Endothelial cell (in vitro differentiated cells): ENCODE measurements at places on chromosomes 1 and 21. TPM values are rescaled to one million over a fixed set of nuclear protein-coding genes. Genes with fewer than 3 reads are reported as not detected.

CLCA4 gene
- not detected for total RNA-seq

IGSF3 gene
- 29.4 TPM for total RNA-seq

- no peaks in the 10 kb centered on the region for H3K27me3 ChIP-seq
- H3K4me3 ChIP-seq, result no peak overlapping the region
- no peak for DNase-seq
- no peaks in the 10 kb centered on the region for H3K36me3 ChIP-seq
Measured at GRCh38 chr1:170617591-170618330, 46.2 kb upstream of the PRRX1 start.

- peak overlapping the region; percentile 75 for H3K27ac ChIP-seq
- H3K4me3 ChIP-seq, result no peak overlapping the region
- no peak for DNase-seq
- H3K27me3 ChIP-seq, result peaks cover 12% of the 10 kb centered on the region
- peaks cover 4% of the 10 kb centered on the region for H3K36me3 ChIP-seq
Measured at GRCh38 chr1:246569248-246570238, 3.3 kb downstream of the CNST start.

CAPZA1 gene
- 137 TPM for total RNA-seq

GRCh38 chr21:42022906-42023305 lies 12.7 kb upstream of the ZBTB21 start:
- H3K27ac ChIP-seq, result no peak overlapping the region
- peaks cover 5% of the 10 kb centered on the region for H3K36me3 ChIP-seq

- no peak overlapping the region for H3K27ac ChIP-seq
- no peaks in the 10 kb centered on the region for H3K36me3 ChIP-seq
- H3K4me1 ChIP-seq, result peaks cover 3% of the 10 kb centered on the region
- no peak overlapping the region for H3K4me3 ChIP-seq
- DNase-seq, result no peak
Measured at GRCh38 chr1:58190267-58190988, 356.1 kb downstream of the OMA1 start.

DNA sequence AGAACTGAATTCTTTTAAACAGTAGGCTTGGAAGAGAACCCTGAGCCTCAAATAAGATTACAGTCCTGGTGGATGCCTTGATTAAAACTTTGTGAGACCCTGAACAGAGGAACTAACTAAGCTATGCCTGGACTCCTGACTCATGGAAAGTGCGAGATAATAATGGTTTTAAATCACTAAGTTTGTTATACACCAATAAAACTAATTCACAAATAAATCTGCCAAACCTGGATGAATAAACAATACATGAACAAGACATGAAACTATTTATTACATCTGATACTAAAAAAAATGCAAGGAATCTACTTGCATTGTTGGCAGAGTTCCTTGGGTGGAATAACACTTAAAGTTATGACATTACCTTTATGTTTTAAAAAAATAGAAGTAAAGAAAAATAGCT lies 118.4 kb downstream of the PIGK start:
- no peak overlapping the region for H3K27ac ChIP-seq
- DNase-seq, result no peak
- H3K4me1 ChIP-seq, result no peaks in the 10 kb centered on the region
- H3K4me3 ChIP-seq, result no peak overlapping the region
- H3K36me3 ChIP-seq, result no peaks in the 10 kb centered on the region

- no peak overlapping the region for H3K27ac ChIP-seq
- no peak overlapping the region for H3K4me3 ChIP-seq
- no peaks in the 10 kb centered on the region for H3K36me3 ChIP-seq
- DNase-seq, result peak; percentile 63
- H3K27me3 ChIP-seq, result no peaks in the 10 kb centered on the region
- no peaks in the 10 kb centered on the region for H3K4me1 ChIP-seq
Measured at GRCh38 chr1:93056214-93056613, 22.9 kb upstream of the MTF2 start.

METTL13 gene
- total RNA-seq, result 22.1 TPM

TACSTD2 gene
- total RNA-seq, result 0.10 TPM

- peaks cover 21% of the 10 kb centered on the region for H3K4me1 ChIP-seq
- H3K27me3 ChIP-seq, result peaks cover 2% of the 10 kb centered on the region
Measured at GRCh38 chr1:22824466-22824865, 113.8 kb downstream of the EPHB2 start.

GRCh38 chr1:226063224-226063976 lies 884 bp downstream of the H3-3A start:
- peaks cover 17% of the 10 kb centered on the region for H3K27me3 ChIP-seq
- peaks cover 38% of the 10 kb centered on the region for H3K4me1 ChIP-seq
- H3K4me3 ChIP-seq, result peak overlapping the region; percentile 100
- peak; percentile 46 for DNase-seq
- peak overlapping the region; percentile 99 for H3K27ac ChIP-seq

- H3K4me1 ChIP-seq, result no peaks in the 10 kb centered on the region
- H3K4me3 ChIP-seq, result no peak overlapping the region
- peaks cover 7% of the 10 kb centered on the region for H3K27me3 ChIP-seq
- no peak for DNase-seq
Measured at GRCh38 chr1:6435547-6435946, 11.0 kb downstream of the ESPN start.

TMEM82 gene
- not detected for total RNA-seq

- no peaks in the 10 kb centered on the region for H3K4me1 ChIP-seq
- H3K27ac ChIP-seq, result no peak overlapping the region
- no peaks in the 10 kb centered on the region for H3K36me3 ChIP-seq
- H3K4me3 ChIP-seq, result no peak overlapping the region
- DNase-seq, result no peak
Measured at GRCh38 chr1:58033311-58033710, 513.2 kb downstream of the OMA1 start.

- DNase-seq, result no peak
- H3K27ac ChIP-seq, result no peak overlapping the region
Measured at GRCh38 chr1:68331117-68331865, 99.0 kb upstream of the WLS start.

DNA sequence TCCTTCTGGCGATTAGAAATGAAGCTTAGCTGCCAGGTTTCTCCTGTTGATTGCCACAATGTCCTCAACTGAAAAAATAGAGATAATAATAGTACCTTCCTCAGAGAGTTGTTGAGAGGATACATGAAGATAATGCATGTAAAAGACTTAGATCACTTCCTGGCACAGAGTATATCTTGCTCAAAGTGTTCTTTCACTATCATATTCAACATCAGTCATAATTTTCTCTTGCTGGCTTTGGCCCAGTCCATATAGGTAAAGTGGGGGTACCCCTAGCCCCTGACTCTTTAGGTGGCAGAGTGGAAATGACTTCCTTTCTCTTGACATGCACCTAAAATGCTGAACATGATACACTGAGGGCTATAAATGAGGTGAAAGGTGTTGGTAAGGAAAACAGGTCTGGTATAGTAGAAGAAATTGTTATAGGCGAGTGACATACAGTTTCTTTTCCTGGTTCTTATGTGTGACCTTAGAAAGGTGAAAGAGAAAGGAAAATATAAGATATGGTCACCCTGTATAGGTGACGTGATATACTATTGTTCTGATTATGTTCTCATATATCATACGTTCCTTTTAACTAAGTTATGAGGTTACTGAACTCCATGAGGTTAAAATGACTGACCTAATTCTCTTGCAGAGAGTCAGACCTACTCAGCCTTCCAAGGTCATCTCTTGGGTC lies 209.9 kb upstream of the DEPDC1 start:
- no peak overlapping the region for H3K27ac ChIP-seq
- H3K4me1 ChIP-seq, result no peaks in the 10 kb centered on the region
- peaks cover 1% of the 10 kb centered on the region for H3K27me3 ChIP-seq
- no peak for DNase-seq
- H3K36me3 ChIP-seq, result no peaks in the 10 kb centered on the region

SH2D1B gene
- not detected for total RNA-seq

SDCCAG8 gene
- total RNA-seq, result 41.9 TPM

DNA sequence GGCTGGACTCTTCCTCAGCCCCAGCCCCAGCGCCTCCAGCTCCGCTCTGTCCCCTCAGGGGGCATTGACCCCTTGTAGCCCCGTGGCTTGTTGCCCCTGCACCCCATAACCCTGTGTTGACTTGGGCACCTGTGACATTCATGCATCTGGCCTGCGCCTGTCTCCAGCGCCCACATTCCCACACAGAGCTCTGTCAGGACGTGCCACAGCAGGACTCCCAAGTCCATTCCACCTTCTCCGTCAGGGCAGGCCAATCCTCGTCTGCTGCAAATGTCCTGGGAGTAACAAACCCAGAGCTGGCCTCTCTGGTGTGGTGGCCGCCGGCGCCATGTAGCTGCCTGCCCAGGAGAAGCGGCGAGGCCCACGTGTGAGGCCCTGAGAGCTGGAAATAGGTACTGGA lies 60.6 kb downstream of the AGPAT3 start:
- H3K4me3 ChIP-seq, result no peak overlapping the region
- no peak overlapping the region for H3K27ac ChIP-seq
- H3K36me3 ChIP-seq, result peaks cover 3% of the 10 kb centered on the region
- no peak for DNase-seq

GRCh38 chr1:85427849-85428248 lies 37.1 kb downstream of the DDAH1 start:
- peaks cover 2% of the 10 kb centered on the region for H3K4me1 ChIP-seq
- no peak overlapping the region for H3K4me3 ChIP-seq
- no peak overlapping the region for H3K27ac ChIP-seq
- DNase-seq, result no peak
- H3K27me3 ChIP-seq, result peaks cover 4% of the 10 kb centered on the region

DNA sequence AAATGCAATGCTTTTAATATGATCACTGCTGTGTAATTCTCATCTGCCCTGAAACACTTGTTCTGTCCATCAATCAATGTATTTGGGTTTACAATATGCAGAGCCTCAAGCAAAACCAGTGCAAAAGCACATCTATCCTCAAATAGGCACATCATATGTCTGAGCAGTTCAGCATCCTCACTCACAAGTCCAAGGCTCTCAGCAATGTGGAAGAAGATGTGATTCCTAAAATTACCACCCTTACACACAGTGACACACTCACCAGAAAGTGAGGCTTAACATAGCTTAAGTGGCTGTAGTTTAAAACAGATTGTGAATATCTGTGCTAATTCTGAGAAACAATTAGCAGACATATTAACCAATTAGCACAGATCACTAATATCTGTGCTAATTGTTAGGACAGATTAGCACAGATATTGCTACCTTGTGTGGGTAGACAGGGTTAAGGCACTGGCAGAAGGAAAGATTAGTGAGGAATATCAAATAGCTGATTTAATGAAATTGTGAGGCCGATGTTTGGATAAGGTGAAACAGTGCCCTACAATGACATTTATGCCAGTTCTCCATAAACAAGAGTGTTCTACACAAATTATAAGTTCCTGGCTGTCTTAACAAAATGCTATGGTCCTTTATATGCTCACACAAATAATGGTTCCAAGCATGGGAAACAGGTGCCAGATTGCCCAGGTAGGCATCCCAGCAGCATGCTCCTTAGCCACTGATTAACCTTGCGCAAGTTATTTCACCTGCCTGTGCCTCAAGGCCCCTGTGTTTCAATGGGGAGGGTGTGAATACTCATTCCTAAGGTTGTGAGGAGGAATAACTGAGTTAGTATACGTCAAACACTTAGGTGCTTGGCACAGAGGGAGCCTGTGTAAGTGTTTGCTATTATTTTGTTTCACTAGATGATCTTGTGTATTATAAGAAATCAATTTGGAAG lies 41.7 kb downstream of the MRPL39 start:
- no peak overlapping the region for H3K4me3 ChIP-seq
- no peak for DNase-seq
- peaks cover 17% of the 10 kb centered on the region for H3K4me1 ChIP-seq

GRCh38 chr21:29658177-29658933 lies 281.4 kb downstream of the GRIK1 start:
- H3K4me1 ChIP-seq, result peaks cover 8% of the 10 kb centered on the region
- H3K27ac ChIP-seq, result no peak overlapping the region
- peaks cover 3% of the 10 kb centered on the region for H3K36me3 ChIP-seq
- DNase-seq, result no peak

- no peak overlapping the region for H3K27ac ChIP-seq
- no peaks in the 10 kb centered on the region for H3K36me3 ChIP-seq
- no peak for DNase-seq
- no peak overlapping the region for H3K4me3 ChIP-seq
- H3K27me3 ChIP-seq, result peaks cover 6% of the 10 kb centered on the region
Measured at GRCh38 chr1:53431805-53432565, 27.2 kb upstream of the DMRTB1 start.

AADACL3 gene
- not detected for total RNA-seq

DNA sequence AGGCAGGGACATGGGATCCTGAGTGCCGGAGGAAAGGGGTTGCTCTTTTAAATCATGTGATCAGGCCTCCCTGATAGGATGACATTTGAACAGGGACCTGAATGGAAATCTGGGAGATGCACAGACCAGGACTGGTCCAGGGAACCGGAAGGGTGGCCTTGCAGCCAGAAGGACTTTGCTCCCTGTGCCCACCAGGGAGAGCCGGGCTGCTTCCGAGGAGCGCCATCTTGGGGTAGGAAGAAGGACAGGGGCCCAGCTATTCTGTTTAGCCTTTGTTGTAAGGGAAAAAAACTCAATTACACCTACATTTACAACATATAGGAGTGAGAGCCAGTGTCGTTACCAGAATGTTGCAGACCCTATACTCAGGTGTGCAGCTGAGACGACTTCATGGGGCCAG lies 5.5 kb downstream of the KLHDC7A start:
- H3K27ac ChIP-seq, result no peak overlapping the region
- no peaks in the 10 kb centered on the region for H3K4me1 ChIP-seq
- H3K4me3 ChIP-seq, result no peak overlapping the region
- H3K27me3 ChIP-seq, result peaks cover 1% of the 10 kb centered on the region
- DNase-seq, result peak; percentile 25
- no peaks in the 10 kb centered on the region for H3K36me3 ChIP-seq

GRCh38 chr21:20329636-20330035 lies 668.6 kb upstream of the NCAM2 start:
- DNase-seq, result no peak
- H3K4me1 ChIP-seq, result no peaks in the 10 kb centered on the region

C1QA gene
- not detected for total RNA-seq

- H3K4me1 ChIP-seq, result peaks cover 6% of the 10 kb centered on the region
- no peak for DNase-seq
- no peaks in the 10 kb centered on the region for H3K27me3 ChIP-seq
- H3K4me3 ChIP-seq, result no peak overlapping the region
- H3K27ac ChIP-seq, result no peak overlapping the region
Measured at GRCh38 chr1:151975311-151976014, 18.2 kb downstream of the S100A10 start.

DNA sequence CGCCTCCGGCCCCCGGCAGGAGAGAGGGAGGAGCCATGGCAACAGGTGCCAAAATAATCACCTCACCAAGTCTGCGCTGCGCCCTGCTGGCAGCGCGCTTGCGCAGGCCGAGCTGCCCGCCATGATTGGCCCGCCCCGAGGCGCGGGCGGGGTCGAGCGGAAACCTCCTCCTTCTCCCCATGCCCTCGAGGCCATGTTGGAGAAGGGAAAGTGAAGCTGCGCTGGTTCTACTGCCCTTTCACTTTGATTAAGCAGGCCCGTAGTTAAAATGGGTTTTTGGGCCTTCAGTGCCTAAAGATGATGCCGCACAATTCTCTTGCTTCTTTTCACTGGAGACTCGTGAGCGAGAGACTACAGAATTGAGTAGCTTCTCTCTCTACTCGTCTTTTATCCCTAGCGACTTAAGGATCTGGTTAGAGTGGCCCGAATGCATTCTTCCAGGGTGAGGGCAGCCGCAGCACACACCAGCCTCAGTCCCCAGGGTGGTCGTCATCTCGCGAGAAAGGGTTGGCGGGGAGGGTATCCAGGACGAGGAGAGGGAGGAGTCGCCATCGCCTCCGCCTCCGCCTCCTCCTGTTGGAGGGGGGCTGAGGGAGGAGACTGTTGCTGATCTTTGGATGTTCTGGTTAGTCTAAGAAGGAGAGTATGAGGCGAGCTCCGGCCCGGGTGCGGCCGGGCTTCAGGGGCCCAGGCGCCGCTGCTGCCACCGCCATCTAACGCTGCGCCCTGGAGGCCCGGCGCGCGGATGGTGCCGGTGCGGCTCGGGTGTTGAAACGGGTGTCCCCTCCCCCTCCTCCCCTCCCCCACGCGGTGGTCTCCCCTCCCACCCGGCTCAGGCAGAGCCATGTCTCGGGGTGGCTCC lies at the start of gene DCAF6:
Gene DCAF6, plus strand, starts transcription at position 616 of the 862 bp plus-strand sequence. Its CDS starts 229 bp downstream, at position 845.
- H3K36me3 ChIP-seq, result peaks cover 14% of the 10 kb centered on the region
- peak within 1 kb of the TSS; percentile 98 for H3K4me3 ChIP-seq
- DNase-seq, result peak; percentile 95
- H3K4me1 ChIP-seq, result peaks cover 31% of the 10 kb centered on the region
